ENCODE measurements at places on chromosomes 2 and 18. TPM values are rescaled to one million over a fixed set of nuclear protein-coding genes. Genes with fewer than 3 reads are reported as not detected.

DNA sequence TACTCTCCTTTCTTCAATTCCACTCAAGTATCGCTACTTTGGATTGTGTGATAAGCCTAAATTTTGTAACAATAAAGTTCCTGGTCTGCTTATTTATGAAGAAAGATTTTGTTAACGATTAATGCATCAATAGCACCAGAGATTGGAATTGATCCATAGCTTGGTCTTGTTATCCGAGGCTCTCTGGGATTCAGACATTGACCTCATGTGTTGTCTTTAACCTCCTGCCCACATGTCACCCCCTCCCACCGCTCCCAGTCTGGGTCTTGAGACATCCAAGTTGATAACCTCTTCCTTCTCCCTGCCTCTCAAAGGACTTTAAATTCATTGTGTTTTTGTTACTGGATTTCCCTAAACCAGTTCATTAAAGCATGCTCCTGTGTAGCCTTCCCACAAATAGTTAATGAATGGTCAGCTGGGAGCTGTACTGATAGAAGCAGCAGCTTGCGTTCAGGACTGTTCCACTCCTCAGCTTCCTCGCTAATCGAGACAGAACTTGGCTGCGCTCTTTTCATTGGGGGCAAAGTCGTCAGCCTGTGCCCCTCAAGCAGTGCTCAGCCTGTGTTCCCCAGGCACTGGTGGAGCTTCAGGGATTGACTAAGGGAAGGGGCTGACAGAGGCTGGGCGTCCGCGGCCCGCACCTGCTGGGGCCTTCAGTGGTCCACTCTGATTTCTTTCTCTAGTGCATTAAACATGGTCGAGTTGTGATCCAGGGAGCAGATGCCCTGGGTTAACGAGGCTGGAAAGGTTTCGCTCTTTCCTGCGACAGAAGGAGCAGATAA, 18.9 kb downstream of the ASB1 start:
- DNase-seq: no peak

GRCh38 chr2:38170067-38170466, 94.1 kb upstream of the CYP1B1 start:
- no peak for DNase-seq

DNA sequence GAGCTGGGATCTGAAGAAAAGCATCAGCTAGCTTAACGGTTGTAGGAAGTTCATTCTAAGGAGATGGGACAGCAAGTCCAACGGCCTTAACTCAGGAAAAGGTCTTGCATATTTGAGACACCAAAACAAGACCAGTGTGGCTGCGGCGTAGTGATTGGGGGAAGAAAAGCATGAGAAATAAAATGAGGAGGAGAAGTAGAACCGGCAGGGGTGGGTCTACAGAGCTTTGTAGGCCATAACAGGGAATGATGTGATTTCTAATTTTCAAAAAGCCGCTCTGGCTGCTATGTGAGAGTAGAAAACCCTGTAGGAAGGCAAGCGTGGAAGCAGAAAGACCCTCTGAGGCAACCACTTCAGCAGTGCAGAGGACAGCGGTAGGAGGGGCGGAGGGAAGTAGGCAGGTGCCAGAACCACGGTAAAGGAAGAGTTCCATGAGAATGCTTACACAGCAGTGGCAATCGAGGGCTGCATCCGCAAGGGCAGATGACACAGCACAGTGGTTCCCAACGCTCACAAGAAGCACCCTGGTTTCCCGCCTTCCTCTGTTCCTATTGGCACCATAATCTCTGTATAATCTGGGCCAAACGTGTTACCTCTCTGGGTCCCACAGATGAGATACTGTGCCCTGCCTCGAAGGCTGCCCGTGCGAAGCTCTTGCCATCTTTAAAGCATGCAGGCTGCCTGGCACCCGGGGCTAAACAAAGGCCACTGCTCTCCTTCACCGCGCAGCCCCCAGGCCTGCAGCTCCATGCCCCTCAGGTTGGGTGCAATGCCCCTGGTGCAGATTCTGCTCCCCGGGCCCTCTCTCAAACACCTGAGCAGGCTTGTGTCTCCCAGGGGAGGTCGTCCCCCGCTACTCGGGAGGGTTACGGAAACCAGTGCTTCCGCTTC, 795 bp downstream of the ANKRD39 start:
- DNase-seq: no peak

DNA sequence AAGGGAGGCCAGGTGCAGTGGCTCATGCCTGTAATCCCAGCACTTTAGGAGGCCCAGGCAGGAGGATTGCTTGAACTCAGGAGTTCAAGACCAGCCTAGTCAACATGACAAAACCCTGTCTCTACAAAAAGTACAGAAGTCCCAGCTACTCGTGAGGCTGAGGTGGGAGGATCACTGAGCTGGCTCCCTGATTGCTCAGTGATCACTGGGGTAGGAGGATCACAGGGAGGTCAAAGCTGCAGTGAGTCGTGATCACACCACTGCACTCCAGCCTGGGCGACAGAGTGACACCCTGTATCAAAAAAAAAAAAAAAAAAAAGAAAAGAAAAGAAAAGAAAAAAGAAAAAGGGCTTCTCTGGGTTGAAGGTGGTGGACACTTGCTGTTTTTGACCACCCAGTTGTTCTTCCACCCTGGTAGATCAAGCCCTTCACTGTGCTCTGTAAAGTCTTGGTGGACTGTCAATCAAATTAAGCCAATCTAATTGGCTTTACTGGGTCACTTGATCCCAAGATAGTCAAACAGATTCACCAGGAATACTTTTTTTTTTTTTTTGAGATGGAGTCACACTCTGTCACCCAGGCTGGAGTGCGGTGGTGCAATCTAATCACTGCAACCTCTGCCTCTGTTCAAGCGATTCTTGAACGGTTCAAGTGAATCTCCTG, 191.6 kb downstream of the AGPS start:
- DNase-seq: no peak

GRCh38 chr2:109396202-109397180, 217.3 kb downstream of the SEPTIN10 start:
- DNase-seq: no peak

GRCh38 chr2:158394453-158394852, 62.1 kb downstream of the CCDC148 start:
- DNase-seq: no peak

DNA sequence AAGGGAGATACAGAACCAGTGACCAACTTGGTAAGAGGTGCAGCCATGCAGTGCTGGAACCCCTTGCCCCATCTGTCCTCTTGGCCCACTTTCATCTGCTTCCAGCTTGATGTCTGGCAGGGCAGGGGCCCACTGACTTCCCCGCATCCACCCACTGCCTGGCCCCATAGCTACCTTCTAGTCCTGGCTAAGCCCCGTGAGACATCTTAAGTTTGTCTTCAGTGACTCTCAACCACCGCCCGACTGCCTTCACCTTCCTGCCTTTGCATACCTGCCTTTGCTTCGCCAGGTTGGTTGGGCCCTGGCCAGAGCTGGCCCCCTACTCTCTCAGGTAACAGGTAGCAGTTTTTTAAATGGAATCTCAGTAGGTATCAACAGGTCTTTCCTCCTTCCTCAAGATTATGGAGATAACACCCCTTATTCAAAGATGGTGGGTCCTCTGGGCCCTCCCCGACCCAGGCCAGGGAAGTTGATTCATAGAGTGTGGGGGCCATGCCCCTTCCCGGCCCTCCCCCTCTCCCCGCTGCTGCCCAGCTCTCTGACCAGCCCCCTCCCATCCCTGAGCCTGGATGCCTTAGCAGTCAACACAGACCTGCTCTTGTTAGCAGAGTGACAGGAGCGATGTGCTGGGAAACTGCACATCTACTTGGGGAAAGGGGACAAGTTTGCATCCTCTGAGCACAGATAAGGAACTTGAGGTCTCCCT, 2.8 kb downstream of the ARID5A start:
- DNase-seq: no peak

- DNase-seq: no peak
These were observed 20.7 kb upstream of the TEX51 start for GRCh38 chr2:126877861-126878565.

- DNase-seq: no peak
These were observed 126.1 kb downstream of the HNMT start for GRCh38 chr2:138090330-138090729.

DYNC1I2 gene
- 11.6 TPM for total RNA-seq

FOXI3 gene
- total RNA-seq: not detected

GRCh38 chr18:36499938-36500337, 202.4 kb downstream of the FHOD3 start:
- DNase-seq: no peak

GRCh38 chr18:3463051-3463450, 13.1 kb downstream of the TGIF1 start:
- no peak for DNase-seq

DNA sequence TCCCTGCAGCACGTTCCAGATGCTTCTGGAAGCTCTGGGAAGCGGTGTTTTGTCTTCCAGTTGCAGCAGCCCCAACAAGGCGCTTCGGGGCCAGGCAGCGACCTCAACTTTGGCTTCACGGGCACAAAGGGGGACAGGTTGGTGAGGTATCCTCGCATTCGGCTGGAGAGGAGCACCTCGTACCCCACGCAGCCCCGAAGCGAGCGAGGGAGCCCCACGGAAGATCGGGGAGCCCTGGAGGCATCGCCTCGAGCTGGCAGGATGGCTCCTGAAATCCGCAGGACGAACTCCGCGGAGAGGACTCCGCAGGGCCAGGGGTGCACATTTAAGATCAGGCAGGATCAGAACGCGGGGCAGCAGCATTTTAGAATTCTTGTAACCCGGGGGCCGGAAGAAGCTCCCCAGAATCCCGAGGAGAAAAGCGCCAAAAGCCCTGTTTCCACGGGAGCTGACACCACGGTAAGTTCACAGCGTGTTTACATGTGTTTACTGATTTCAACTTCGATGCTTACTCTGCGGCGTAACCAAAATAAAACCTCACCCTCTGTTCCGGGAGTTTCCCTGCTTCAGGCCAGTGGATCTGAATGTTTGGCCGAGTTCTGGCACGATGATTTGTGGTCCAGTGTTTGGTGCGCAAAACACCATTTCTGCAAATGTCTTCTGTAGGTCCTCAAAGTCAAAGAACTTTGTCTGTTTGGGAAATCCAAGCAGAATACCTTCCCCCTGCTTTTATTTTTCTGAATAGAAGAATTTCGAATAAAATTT, 212.5 kb downstream of the NEDD4L start:
- DNase-seq: no peak

- DNase-seq: no peak
These were observed 360.7 kb downstream of the ZEB2 start for GRCh38 chr2:144159240-144159639.

GRCh38 chr18:38851526-38851925, 1285.9 kb upstream of the CELF4 start:
- DNase-seq: no peak

DPP4 gene
- total RNA-seq: 16.7 TPM

GRCh38 chr2:182824767-182825158, 41.7 kb downstream of the FRZB start:
- DNase-seq: no peak

- DNase-seq: peak; percentile 25
These were observed 2.4 kb downstream of the DGKD start for GRCh38 chr2:233356546-233357308.

- DNase-seq: no peak
These were observed 331.0 kb downstream of the METTL4 start for GRCh38 chr18:2240311-2240705.

DNA sequence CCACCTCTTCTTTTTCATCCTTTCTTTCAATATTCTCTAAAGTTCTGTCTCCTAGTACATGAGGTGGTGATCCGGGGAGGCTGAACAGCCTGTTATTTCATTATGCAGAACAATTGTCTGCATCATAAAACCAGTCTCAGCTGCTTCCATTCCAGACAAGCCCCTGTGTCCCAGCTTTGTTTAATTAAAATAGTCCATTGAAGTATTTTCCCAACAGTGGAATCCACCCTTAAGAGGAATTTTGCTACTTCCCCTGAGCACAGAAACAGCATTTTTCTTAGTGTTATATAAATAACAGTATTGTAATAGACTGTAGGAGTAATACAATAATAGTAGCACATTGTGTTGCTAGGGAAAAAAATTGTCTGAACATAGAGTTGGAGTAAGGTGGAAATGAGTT, 395.4 kb upstream of the TCF4 start:
- DNase-seq: no peak

DNA sequence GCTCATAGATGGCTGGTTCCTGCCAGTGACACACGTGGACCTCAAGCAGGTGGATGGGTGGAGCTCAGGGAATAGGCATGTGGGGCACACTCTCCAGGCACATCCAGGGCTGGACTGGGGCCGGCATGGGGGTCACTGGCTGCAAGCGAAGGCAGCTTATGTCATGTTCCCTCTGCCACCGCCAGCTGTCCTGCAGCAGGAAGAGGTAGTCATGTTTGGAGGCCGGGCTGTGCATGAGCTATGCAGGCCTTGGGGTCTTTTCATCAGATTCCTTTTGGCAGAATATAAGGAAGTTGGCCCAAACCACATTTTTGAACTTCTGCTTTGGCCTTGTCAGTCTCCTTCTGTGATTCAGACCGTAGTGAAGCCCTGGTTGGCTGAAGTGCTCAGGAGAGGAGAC, 61.5 kb downstream of the AGAP1 start:
- no peak for DNase-seq

DNA sequence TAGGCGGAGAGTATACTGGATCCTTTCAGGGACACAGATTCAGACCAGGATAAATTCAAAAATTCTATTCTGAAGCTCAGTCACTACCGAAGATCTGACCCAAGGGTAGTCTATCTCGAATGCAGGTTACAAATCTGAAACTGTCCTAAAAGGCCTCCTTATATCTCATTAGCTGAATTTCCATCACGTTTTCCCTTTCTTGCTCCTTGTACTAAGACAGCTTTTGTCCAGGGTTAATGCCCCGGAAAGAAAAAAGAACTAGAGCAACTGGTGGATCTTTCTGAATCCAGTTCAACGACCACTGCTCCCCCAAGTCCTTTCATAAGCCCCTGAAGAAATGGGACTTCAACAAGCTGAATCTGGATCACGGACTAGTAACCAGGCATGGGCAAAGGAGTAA, 97.5 kb upstream of the CCDC85A start:
- no peak for DNase-seq

PARD6G gene
- total RNA-seq: 0.38 TPM

DNA sequence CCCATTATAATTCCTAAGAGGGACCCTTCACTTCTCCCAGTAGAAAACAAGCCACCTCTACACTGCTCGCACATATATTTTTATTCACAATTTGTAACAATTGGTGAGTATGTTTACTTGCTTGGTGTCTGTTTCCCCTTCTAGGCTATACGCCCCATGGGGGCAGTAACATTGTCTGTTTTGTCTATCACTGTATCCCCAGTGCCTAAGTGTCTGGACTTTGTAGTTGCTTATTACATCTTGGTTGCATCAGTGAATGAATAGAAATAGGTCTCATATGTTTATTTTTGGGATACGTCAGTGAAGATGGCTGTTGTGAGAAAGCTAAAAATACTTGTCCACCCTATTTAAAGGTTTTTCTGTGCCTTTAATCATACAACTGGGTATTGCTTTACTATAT, 87.4 kb upstream of the ITGB6 start:
- DNase-seq: no peak

NMUR1 gene
- 0.11 TPM for total RNA-seq

DNA sequence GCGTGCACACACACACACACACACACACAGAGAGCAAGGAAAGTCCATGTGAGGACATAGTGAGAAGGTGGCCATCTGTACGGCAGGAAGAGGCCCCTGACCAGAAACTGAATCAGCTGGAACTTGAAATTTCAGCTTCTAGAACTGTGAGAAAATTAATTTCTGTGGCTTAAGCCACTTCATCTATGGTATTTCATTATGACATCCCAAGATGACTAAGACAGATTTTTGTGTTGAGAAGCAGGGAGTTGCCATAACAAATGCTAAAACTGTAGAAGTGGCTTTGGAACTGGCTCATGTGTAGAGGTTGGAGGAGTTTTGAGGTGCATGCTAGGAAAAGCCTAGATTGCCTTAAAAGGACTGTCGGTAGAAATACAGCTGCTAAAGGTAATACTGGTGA, 63.4 kb upstream of the ZBTB7C start:
- DNase-seq: no peak

KATNAL2 gene
- 2.0 TPM for total RNA-seq

Data from CD4-positive, alpha-beta T cell (primary cell).